ENCODE measurements at places on chromosomes 13 and 19.

DNA sequence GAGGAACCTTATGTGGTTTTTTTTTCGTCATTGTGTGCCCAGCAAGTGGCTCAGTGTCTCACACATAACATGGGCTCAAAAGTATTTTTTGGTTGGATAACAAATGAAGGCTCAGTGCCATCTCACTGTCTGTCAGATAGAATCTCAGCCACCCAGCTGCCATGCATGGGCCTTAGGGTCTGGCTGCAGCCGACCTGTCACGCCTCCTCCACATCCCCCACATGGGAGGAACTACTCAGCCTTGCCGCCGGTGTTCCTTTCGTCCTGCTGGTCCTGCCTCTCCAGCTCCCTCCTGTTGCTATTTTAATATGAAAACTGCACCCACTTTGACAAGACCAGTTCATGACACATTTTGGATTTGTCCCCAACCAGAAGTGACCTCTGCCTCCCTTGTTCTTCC is 121.2 kb downstream of the SHISA2 start:
- no peak for DNase-seq

GRCh38 chr13:101624981-101625380 is 172.5 kb downstream of the ITGBL1 start:
- DNase-seq = no peak

DNA sequence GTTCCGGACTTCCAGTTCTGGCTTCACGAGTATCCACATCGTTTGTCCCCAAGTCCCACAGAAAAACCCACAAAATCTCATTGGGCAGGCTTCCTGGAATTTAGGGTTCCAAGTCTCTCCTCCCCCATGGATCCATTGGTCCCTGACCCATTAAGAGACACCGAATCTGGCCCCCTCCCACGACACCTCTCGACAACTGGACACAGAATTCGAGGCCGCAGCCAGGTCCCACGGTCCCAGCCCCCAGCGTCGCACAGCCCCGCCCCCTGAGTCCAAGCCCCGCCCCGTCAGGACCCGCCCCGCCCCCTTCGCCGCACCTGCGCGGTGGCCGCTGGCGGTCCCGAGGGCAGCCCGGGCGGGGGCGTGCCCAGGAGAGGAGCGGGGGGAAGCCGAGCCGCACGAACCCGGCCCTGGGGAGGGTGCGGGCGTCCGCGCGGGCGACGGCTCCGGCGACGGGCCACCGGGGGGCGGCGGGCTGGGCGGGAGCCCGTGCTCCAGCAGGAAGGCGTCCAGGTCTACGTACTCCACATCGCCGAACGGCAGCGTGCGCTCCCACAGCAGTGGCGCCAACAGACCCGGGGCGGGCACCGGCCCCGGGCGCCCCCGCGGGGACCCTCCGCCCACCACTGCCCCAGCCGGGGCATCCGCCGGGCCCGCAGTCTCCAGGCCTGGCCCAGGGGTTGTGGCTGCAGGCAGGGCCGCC is 1.8 kb downstream of the DBP start:
- peak; percentile 47 for DNase-seq

DNA sequence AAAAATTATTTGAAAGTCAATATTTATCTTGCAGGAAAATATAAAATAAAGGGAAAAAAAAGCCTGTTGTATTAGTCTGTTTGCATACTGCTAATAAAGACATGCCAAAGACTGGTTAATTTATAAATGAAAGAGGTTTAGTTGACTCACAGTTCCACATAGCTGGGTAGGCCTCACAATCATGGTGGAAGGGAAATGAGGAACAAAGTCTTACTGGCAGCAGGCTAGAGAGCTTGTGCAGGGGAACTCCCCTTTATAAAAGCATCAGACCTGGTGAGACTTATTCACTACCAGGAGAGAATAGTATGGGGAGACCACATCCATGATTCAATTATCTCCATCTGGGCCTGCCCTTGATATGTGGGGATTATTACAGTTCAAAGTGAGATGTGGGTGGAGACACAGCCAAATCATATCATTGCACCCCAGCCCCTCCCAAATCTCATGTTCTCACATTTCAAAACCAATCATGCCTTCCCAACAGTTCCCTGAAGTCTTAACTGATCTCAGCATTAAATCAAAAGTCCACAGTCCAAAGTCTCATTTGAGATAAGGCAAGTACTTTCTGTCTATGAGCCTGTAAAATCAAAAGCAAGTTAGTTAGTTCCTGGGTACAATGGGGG is 1416.5 kb upstream of the SPRY2 start:
- DNase-seq = no peak

DNA sequence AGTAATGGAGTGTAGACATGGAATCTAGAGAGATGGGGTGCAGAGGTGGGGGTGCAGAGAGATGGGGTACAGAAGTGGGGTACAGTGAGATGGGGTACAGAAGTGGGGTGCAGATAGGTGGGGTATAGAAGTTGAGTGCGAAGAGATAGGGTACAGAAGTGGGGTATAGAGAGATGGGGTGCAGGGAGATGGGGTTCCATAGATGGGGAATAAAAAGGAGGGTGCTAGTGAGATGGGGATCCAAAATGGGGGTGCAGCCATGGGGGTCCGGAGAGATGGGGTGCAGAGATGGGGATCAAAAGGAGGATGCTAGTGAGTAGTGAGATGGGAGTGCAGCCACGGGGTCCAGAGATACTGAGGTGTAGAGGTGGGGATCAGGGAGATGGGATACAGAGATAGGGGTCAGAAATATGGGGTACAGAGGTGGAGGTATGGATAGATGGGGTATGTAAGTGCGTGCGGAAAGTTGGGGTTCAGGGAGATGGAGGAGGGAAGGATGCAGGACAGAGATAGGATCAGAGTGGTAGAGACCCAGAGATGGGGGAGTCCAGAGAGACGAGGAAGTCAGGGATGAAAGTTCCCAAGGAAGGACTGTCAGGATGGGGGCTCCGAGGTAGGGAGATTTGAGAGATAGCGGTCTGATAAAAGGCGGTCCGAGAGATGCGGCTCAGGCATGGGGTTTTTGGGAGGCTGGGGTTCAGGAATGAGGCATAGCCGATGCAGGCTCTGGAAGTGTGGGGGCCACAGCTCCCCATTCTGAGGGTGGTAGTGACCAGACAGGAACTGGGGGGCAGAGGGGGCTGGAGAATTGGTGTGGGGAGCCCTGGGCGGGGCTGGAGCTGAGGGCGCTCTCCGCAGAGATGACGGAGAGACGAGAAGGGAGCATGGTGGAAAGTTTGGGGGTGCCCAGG is 3.4 kb downstream of the PALM3 start:
- DNase-seq = no peak

DNA sequence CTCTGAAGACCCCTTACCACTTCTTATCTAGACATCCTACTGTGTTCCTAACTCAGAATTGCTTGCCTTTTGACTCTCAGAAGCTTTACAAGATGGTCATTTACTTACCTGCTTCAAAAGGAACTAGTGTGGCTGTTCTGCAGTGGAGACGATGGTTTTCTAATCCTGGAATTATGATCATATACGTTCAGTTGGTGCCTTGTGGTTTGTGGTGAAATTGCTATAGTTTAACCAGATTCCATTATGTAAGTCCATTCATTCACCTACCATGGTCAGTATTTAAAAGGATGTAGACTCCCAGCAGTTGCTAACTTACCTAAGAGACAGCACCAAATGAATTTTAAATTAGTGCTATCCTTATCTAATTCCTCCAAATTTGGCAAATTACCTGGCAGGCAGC is 210.9 kb downstream of the SHISA2 start:
- no peak for DNase-seq

DNA sequence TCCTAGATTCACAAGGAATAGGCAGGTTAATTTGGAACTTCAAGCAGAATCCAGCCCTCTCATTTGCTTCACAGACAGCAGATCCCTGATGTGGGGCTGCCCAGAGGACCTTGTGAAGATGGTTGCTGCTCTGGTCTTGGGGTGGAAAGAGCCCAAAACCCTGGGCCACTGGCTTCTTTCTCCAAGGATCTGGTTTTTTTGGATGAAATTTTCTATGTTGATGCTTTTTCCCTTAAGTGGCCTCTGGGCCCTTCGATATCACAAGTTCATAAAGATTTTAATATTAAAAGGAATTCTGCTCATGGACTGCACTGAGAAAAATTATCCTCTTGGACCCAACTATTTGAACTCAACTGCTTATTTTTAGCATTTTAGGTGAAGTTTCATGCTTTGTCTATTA is 421.1 kb downstream of the KLF5 start:
- no peak for DNase-seq

DNA sequence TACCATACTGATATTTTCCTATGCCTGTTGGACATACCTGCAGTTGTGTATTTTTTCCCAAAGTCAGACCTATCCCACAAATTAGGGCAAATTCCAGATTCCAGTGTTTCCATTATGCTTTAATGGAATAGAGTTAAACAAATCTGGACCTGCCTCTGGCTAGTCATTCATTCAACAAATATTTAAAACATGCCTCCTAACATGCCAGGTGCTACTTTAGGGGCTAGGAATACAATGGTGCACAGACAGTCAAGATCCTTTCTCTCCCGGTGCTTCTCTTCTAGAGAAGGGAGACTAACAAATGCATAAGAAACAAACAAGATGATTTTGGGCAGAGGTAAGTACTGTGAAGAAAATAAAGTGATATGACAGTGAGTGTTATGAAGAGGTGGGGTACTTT is 7.5 kb upstream of the WDFY2 start:
- DNase-seq = no peak

DNA sequence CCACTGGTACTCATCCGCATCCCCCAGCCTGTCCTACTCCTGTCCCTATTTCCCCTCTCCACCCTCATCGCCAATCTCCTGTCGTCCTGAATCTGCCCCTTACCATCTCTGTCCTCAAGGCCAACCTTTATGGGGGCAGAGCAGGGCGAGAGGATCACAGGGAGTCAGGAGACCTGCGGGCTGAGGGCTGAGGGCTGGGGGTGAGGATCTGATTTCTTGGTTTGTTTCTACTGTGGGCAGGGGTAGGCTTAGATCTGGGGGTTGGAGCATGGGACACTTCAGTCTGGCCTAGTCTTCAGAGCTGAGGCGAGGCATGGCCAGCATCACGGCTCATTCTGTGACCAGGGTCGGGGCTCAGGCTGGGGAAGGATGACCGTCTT is 16.5 kb upstream of the ERCC1 start:
- no peak for DNase-seq

GRCh38 chr13:102846261-102847015 is 606 bp downstream of the ERCC5 start:
- peak; percentile 55 for DNase-seq

Data from fibroblast of villous mesenchyme (primary cell).